ENCODE measurements at places on chromosomes 1 and 21.

GRCh38 chr1:159829822-159830465 is 3.3 kb downstream of the SLAMF8 start:
- no peak for DNase-seq

GRCh38 chr1:5681654-5682053 is 310.6 kb downstream of the NPHP4 start:
- DNase-seq: no peak

GRCh38 chr1:231315887-231316286 is 21.8 kb downstream of the EXOC8 start:
- no peak for DNase-seq

DNA sequence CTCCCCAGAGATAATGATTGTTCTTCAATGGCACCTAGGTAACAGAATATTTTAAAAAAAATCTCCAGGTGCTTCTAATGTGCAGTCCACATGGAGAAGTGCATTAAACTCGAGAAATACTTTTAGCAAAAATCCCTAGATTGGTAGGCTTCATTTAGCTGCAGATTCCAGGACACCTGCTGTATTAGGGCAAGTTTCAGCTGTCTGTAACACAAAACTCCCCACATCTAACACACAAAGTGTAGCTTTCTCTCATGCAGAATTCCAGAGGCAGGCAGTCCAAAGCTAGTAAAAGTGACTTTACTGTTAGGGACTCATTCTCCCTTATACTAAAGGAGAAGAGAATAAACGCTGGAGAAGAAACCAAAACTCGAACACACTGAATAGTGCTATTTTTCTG is 1414.3 kb upstream of the B3GALT2 start:
- DNase-seq: no peak

- DNase-seq: no peak
Observed at GRCh38 chr1:219090607-219091006, 83.1 kb upstream of the LYPLAL1 start.

GRCh38 chr1:76625886-76626678 is 241.2 kb upstream of the ST6GALNAC5 start:
- DNase-seq: no peak

DNA sequence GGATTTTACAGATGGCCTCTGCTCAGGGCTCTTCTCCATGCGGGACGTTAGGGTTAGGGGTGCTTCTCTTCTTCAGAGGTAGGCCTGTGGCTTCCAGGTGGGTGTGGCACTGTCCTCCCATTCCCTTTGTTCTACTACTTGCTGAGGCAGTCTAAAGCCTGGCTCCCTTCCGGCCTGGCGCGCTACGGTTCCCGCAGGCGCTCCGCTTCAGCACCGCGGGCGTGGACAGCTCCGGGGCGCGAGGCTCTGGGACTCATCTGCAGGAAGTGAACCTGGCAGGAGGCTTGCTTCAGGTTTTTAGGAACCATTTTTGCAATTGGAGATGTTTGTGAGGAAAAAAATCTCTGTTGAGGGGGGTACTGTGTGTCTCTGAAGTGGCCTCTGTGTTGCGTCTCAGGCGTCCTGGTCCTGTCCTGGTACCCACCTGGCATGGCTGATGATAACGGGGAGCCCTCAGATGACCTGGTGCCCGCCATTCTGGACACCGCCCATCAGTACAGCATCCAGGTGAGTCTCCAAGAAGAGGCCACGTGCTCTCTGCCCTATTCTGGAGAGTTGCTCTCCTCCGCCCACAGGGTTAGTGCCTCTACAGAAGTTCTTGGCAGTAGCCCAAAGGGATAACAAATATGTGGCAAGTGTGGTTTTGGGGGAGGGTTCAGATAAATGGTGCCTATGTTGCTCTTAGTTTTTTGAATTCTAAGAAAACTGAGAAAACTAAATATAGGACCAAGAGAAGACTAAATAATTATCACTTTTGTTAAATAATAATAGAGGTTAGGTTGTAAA is 1.9 kb downstream of the MANEAL start:
- DNase-seq: no peak

- no peak for DNase-seq
Observed at GRCh38 chr1:213192026-213192425, 141.0 kb downstream of the RPS6KC1 start.

GRCh38 chr1:176567190-176567794 is 104.3 kb downstream of the PAPPA2 start:
- no peak for DNase-seq

- no peak for DNase-seq
Observed at GRCh38 chr1:58739856-58740466, 40.1 kb upstream of the MYSM1 start.

GRCh38 chr1:213687832-213688231 is 299.9 kb upstream of the PROX1 start:
- DNase-seq: no peak

DNA sequence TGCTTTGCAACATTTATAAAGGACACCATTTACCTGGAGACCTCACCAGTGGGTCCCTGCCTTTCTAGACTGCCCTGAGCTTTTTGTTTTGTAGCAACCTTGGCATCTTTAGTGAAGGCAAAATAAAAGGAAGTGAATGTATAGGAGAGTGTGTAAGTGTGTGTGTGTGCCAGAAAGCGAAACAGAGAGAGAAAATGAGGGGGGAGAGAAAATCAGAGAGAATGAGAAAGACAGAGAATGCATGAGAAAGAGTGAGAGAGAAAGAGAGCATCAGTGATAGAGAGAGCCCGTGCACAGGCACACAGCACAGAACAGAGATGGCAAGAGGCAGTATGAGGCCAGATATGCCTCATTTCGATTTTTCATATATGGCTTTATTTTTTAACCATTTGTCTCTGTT is 57.5 kb downstream of the HSD3B1 start:
- no peak for DNase-seq

GRCh38 chr1:234481771-234482170 is 2.8 kb upstream of the TARBP1 start:
- no peak for DNase-seq

- DNase-seq: no peak
Observed at GRCh38 chr1:150809651-150810050, 1.6 kb upstream of the CTSK start.

DNA sequence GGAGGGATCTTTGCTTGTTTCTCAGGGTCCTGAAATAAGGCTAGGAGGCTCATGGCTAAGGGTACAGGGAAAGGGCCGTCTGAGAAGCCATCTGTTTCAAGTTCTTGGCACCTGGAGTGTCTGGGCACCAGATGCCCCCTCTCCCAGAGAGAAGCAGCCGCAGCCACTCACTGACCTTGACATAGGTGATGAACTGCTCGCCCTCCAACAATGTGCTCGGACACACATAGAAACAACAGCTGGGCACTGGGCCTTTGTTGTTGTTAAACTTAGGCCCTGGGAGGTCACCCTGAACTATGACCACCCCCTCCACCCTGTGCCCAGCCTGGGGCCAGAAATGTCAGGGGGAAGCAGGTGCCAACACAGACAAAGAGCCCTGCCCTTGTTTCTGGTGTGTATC is 9.2 kb upstream of the TNNI1 start:
- DNase-seq: no peak

DNA sequence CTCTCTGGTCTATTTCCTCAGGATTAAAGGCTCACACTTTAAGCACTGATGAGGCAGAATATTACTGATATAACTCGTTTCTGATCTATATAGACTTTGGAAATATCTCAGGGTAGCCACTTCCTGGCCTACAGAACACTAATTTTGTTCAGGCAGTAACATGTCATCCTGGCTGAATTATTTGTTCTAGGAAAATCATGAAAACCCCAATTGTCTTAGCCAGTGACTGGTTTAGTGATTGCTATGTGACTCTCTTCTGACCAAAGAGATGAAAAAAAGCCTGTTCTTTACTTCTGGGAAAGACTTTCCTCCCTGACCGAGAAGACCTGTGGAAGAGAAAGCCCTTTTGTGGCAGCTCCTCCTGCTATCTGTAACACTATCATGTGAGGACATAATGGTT is 453.7 kb downstream of the SETD4 start:
- no peak for DNase-seq

- no peak for DNase-seq
Observed at GRCh38 chr1:188169971-188170370, 1341.2 kb downstream of the PLA2G4A start.

DNA sequence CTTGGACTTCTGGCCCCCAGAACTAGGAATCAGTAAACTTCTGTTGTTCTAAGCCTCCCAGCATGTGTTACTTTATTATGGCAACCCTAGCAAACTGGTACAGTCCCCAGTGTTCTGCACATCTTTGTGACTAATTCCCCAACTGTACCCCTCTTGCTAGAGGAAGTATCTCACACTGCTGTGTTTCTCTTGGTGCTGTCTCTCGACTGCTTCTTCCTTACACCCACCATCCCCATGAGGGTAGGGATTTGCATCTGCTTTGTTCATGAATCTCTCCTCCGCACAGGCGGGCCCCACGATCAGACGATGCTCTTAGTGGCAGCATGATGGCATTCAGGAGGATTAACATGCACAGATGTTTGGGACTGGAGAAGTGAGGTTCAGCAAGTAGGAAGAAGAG is 46.7 kb downstream of the CLIC6 start:
- DNase-seq: no peak

GRCh38 chr1:117070124-117070523 is 10.0 kb downstream of the TTF2 start:
- no peak for DNase-seq

DNA sequence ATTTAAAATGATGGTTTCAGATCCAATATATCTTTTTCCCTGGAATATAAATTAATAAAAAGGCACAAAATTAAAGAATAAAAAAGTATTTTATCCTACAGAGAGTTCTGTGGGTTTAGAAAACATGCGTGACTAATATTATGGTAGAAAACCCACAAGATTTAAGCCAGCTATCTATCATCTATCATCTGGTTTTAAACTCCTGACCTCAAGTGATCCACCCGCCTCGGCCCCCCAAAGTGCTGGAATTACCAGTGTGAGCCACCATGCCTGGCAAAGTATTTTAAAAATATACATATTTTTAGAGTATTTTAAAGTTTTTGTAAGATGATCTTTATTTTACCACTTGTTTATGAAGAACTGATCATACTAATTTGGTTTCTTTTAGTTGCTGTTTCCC is 79.5 kb downstream of the NRIP1 start:
- no peak for DNase-seq

DNA sequence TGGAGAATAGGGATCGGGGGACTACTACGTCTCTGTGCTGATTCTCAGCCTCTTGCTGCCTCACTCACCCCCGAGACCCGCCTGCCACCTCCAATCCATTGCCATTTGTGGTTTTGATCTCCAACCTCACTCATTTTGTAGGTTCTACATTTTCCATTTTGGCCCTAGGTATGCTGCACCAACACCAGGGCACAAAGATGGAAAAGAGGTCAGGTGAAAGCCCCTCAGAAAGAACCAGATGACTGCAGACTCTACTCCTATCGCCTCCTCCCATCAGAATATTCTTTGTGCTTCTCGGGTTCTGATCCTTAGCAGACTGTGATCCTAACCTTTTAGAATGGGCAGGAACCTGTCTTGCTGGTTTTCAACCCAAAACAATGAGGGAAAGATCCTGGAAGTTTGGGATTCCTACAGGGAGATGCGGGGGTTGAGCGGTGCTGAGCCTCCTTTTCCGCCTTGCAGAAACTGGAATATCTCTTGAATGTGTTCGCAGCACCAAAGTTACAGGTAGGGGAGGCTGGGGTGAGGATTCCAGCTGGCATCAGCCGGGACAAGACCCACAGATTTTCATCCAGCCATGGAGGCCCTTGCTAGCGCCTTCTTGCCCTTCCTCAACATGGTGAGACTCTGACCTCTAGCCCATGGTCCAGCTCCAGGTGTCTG is 53.1 kb downstream of the RHBG start:
- no peak for DNase-seq

DNA sequence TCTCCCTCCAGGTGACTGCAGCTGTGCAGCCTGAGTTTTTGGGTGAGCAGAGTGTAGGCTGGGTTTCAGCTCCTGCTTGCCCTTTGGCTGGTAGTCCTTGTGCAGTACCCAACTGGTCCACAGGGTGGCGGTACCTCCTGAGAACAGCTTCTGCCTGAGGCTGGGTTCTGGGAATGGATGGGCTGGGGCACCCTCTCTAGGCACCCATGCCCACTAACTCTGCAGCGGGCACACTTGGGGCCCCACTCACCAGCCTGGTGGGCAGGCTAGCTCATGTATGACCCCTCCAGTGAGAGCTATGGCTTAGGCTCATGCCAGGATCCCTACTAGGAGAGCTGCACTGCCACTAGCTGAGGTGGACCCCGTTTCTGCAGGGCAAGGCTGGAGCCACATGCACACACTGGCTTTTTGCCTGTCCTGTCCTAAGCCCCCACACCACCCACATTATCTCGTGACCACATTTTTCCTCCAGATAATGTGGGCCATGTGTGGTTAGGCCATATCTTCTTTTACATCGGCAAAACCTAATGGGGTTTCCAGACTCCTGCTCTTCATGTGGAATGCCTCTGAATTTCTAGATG is 15.5 kb upstream of the GSTM4 start:
- no peak for DNase-seq

DNA sequence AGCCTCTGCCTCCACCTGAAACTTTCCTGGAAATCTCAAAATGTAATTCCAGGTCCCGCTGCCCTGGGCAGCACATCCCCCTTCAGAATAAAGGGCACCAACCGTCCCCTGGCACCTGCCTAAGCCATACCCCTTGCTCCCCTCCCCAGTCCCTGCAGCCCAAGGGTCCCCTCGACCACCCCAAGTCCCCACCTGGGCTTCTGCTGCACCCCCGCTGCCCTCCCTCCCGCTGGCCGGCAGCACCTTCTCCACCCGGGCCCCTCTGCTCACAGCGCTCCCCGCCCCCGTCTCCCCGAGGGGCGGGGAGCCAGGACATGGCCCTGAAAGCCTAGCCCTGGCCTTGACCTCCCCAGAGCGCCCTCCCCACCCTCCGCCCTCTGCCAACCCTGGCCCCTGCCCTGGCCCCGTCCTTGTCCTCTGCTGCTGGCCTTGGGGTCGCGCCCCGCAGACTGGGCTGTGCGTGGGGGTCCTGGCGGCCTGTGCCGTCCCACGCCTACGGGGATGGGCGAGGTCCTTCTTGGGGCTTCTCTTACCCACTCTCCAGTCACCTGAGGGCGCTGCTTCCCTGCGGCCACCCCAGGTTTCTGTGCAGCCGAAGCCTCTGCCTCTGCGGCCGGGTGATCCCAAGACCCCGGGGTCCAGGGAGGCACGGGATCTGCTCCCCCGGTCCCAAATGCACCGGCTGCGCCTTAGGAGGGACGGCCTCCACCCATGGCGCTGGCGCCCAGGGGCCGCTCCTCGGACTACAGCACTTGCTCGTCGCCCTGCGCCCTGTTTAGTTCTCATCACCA is 41.7 kb downstream of the WDR4 start:
- DNase-seq: no peak

DNA sequence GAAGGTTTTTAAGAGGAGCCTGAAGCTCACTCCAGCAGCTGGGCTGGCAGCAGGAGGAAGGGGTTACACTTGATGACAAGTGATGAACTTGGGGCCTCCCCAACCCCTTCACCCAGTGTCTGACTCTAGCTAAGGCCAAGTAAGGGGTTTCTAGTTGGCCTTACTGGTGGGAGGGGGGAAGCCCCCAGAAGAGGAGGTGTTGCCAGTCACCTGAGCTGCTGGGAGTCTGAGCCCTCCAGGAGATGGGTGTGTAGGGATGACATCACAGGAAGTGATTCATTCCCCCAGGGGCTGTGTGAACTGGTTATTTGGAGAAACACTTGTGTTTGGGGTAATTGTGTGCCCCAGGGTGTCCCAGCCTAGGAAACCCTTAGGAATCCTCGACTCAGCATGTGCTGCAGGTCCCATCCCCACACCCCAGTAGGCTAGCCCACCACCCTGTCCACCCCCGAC is 3.1 kb downstream of the PADI1 start:
- no peak for DNase-seq

GRCh38 chr1:108502138-108502537 is 52.0 kb downstream of the NBPF6 start:
- DNase-seq: no peak
